Activated T-helper 1 cell treated with anti-CD3 and anti-CD28 coated beads, Interleukin-12 subunit alpha, Interleukin-12 subunit beta, Interleukin-2, Interleukin-4 antibody, amounts not matched to agents 30 ng/mL and 10 ng/mL and 1 ng/mL, durations not matched to agents 14 hours and 24 hours and 36 hours (primary cell): ENCODE measurements at places on chromosomes 3 and 15. TPM values are rescaled to one million over a fixed set of nuclear protein-coding genes. Genes with fewer than 3 reads are reported as not detected.

- H3K27me3 ChIP-seq: peaks cover 16% of the 10 kb centered on the region
- H3K36me3 ChIP-seq: no peaks in the 10 kb centered on the region
- no peaks in the 10 kb centered on the region for H3K4me1 ChIP-seq
- H3K4me3 ChIP-seq: no peak overlapping the region
Observed at GRCh38 chr3:108006077-108006771, 84.6 kb downstream of the CD47 start.

DNA sequence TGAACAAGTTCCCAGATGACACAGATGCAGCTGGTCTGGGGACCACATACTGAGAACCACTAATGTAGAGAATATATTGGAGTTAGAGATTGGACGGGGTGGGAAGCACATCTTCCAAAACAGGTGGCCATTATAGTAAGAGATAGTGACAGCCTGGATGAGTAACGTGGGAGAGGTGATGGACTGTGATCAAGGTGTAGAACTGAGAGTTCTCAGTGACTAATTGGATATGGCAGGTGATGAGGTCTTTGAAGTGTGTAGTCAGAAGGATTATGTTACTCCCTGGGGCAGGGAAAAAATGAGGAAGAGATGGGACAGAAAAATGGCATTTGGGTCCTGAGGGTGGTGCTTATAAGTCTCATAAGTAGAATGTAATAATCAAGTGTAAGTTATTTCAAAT, 66.6 kb downstream of the KCNMB2 start:
- no peak overlapping the region for H3K27ac ChIP-seq
- H3K27me3 ChIP-seq: peaks cover 1% of the 10 kb centered on the region
- H3K4me1 ChIP-seq: no peaks in the 10 kb centered on the region
- no peak overlapping the region for H3K4me3 ChIP-seq
- DNase-seq: no peak

Gene CASR
- total RNA-seq: not detected in 2 replicates

Gene CCDC54
- not detected in 2 replicates for total RNA-seq

DNA sequence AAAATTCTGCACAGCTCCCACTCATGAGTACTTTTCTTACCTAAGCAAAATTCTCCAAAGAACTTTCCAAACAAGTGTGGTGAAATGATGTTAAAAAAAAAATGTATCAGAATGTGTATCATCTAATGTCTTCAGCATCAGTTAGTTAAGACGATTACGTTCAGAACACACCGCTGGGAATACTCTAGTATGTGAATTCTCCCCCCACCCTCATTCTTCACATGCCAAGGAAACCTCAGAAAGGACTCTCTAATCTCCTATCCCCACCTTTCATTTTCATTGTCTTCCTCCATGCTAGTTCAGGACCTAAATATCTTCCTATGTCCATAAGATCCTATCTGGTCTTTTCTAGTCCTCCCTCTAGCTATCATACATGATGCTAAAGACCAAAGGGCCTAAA, 457.4 kb downstream of the SHQ1 start:
- no peak overlapping the region for H3K4me3 ChIP-seq
- peaks cover 18% of the 10 kb centered on the region for H3K4me1 ChIP-seq
- H3K27ac ChIP-seq: no peak overlapping the region
- DNase-seq: no peak
- H3K27me3 ChIP-seq: no peaks in the 10 kb centered on the region
- H3K36me3 ChIP-seq: no peaks in the 10 kb centered on the region

DNA sequence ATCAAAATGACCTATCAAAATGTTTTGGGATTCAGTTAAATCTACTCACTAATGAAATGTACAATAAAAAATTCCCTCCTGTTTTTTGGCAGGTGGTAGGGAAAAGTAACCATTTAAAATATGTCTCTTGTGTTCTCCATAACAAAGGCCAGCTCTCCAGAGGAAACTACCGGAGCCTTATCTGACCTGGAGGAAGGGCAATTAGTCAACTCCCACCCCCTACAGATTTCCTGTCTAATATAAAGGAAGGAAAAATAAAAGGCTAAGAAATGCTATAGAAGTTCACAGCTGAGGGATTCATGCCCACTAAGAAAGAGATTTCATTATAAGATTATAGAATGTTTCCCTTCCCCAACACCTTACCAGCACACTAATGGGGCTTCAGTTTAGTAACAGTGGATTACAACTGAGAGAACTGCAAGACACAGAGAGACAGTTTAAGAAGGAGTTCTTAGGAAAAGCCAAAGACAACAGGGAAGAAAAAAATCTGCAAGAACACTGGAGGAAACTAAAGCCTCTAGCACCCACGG, 376.5 kb upstream of the KCNMB2 start:
- no peaks in the 10 kb centered on the region for H3K36me3 ChIP-seq
- no peak overlapping the region for H3K4me3 ChIP-seq
- H3K4me1 ChIP-seq: peaks cover 8% of the 10 kb centered on the region
- no peak overlapping the region for H3K27ac ChIP-seq
- no peaks in the 10 kb centered on the region for H3K27me3 ChIP-seq

- H3K27ac ChIP-seq: no peak overlapping the region
- no peak for DNase-seq
- H3K4me3 ChIP-seq: peak overlapping the region; percentile 27
- peaks cover 2% of the 10 kb centered on the region for H3K27me3 ChIP-seq
- peaks cover 5% of the 10 kb centered on the region for H3K36me3 ChIP-seq
Observed at GRCh38 chr3:56930706-56931105, 129.0 kb upstream of the ARHGEF3 start.

- no peaks in the 10 kb centered on the region for H3K4me1 ChIP-seq
- peaks cover 5% of the 10 kb centered on the region for H3K36me3 ChIP-seq
- no peak overlapping the region for H3K27ac ChIP-seq
- H3K4me3 ChIP-seq: no peak overlapping the region
- H3K27me3 ChIP-seq: peaks cover 1% of the 10 kb centered on the region
- DNase-seq: no peak
Observed at GRCh38 chr3:158830391-158830790, 28.5 kb downstream of the MFSD1 start.
